Fibroblast of skin of back (primary cell): ENCODE measurements at places on chromosomes 2 and 18.
A peak's percentile ranks its signal among the peaks of the same experiment; 100 is the strongest.

DNA sequence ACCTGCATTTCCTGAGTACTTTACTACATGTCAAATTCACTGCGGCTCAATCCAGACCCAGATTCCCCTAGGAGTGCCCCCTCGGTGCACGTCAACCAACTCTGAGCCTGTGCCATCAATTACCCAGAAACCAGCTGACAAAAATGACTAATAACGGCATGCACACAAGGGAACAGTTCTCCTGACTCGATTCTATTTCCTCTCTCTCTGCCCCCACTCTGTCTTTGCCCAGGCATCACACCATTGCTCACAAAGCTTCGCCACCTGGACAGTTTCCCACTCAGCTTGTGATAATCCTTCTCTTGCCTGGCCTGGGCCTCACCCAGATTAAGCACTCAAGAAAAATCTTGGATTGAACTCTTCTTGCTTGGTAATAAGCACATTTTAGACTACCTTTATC is 115.3 kb upstream of the NDUFV2 start:
- DNase-seq = peak; percentile 77

- no peak for DNase-seq
These were observed 883.7 kb downstream of the TSN start for GRCh38 chr2:122639176-122639575.

- DNase-seq = no peak
These were observed 19.4 kb upstream of the EVA1A start for GRCh38 chr2:75580156-75580555.

DNA sequence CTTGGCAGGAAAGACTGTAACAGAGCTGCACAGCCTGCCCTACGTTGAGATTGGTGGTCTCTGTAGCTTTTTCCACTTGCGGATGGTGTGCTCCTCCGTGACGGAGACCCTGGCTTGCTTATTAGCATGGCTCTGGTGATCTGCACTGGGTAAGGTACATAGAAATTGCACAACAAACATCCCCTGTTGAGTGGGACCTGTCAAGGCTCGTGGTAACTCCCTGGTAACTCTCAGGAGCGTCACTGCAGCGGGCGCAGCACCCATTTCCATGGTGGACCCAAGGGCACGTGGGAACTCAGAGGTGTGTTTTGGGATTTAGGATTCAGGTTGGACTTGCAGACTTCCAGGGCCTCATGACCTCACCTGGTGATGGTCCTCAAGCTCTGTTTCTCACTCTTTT is 1.1 kb downstream of the TRAF3IP1 start:
- no peak for DNase-seq
